NCI-H1105 treated with DMSO at 0.1 percent for 48 hours (cell line): ENCODE measurements at places on chromosomes 16 and 17.

GRCh38 chr16:89341697-89342694, 124.5 kb downstream of the ZNF778 start:
- DNase-seq: no peak

DNA sequence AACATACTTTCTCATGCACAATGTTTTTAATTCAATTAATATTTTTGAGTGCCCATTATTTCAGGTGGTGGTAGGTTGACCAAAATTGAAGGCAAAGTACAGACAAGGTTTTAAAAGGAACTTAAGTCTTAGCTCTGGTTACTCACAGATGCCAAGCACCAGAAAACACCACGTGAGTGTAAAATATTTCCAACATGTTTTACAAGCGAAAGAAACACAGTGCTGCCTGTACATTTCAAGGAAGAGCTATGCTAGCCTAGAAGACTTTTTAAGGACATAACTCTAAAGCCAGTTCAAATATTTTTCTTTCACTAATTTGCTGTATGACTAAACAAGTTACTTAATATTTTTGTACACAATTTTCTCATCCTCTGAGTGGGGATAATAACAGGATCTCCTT, 736.4 kb upstream of the GOT2 start:
- no peak for DNase-seq

DNA sequence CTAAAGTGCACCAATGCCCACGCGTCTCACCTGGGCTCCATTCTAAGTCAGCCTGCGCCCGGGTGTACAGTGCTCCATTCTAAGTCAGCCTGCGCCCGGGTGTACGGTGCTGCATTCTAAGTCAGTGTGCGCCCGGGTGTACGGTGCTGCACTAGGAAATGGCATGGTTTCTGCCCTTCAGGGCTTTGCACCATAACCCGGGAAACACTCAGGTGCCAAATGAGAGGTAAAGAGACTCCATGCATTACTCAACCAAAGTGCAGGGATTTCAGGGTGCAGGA, 29.2 kb upstream of the FASN start:
- no peak for DNase-seq

DNA sequence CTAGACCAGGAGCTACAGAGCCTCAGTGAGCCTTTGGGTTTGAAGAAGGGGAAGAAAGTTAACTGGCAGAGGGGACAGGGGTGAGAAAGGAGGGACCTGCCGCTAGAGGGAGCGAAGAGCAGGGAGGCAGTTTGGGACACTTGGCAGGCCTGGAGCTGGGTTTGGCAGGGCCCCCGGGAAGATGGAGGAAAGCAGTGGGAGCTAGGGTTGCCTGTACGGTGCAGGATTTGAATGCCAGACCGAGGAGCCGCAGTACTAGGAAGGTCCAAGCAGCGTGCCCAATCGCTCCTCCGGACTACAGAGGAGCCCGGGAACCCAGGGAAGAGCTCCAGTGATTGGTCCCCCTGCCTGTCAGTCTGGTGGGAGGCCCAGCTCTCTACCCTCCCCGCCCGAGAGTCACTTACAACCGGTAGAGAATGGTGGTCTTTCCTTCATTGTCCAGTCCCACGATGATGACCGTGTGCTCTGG, 1.3 kb downstream of the ARL5C start:
- DNase-seq: peak; percentile 10

- no peak for DNase-seq
These were observed 8.0 kb upstream of the TEDC2 start for GRCh38 chr16:2451851-2452320.

GRCh38 chr17:53896047-53896446, 73.3 kb downstream of the KIF2B start:
- DNase-seq: no peak

DNA sequence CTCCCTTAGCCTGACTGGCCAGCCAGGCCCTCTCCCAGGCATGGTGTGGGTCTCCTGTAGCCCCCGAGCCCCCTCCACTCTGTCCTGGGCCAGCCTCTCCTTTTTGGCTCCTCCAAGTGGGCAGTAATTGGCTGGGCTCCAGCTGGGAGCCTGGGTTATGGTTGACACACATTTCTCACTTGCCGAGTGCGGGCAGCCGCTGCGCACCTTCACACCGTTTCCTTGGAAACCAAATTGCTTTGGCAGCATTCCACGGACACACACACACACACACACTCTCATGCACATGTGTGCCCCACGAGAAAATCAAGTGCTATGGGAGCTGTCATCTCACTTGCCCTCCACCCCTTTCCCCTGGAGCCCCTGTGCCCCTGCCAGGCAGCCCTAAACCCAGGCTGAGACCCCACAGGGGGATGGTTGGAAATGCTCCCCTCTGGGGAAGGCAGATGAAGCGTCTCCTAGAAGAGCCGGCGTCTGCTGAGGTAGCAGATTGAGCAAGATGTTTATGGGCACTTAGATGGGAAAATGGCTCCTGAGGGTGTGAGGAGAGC, 402.7 kb upstream of the TNRC6C start:
- peak; percentile 90 for DNase-seq

GRCh38 chr16:52629296-52629695, 82.4 kb upstream of the TOX3 start:
- no peak for DNase-seq

DNA sequence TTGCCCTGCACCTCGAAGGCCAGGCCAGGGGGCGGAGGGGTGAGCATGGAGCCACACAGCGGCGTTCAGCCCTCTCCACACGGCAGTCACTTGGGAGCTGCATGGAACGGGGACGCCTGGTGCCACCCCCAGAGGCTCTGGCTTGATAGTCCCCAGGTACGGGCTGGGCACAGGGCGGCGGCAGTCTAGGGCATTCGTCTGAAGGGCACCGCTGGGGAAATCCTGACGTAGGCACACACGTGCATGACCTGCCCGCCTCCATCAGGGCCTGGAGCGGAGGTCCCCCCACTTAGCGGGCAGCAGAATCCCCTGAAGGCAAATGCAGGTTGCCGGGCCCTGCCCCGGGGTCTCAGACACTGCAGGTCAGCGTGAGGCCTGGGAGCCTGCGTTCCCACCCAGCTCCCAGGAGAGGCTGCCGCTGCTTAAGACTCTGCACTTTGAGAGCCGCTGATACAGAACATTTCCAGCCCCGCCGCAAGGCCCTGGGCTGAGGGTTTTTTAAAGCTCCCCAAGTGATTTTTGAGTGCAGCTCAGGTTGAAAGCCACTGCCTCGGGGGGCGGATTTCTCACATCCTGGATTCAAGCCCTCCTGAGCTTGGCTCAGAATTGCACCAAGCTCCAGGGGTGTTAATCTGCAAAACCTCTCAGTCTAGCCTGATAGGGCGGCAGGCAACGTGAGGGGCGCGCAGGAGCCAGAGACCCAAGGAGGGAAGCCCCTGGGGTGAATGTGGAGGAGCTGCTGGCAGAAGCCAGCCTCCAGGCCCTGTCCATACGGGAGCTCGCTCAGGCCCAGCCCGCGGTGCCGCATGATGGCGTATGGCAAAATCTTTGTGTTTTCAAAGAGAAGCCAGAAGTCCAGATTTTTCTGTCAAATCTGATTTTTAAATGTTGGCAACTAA, 182.3 kb upstream of the GSE1 start:
- DNase-seq: no peak

GRCh38 chr16:31710880-31711279, 162.7 kb upstream of the ZNF267 start:
- DNase-seq: no peak

- no peak for DNase-seq
These were observed 119.9 kb upstream of the SMURF2 start for GRCh38 chr17:64781810-64782555.

- no peak for DNase-seq
These were observed 6.4 kb downstream of the SLC16A3 start for GRCh38 chr17:82235056-82235774.

- DNase-seq: no peak
These were observed 44.3 kb downstream of the ADCY9 start for GRCh38 chr16:4071686-4072561.

DNA sequence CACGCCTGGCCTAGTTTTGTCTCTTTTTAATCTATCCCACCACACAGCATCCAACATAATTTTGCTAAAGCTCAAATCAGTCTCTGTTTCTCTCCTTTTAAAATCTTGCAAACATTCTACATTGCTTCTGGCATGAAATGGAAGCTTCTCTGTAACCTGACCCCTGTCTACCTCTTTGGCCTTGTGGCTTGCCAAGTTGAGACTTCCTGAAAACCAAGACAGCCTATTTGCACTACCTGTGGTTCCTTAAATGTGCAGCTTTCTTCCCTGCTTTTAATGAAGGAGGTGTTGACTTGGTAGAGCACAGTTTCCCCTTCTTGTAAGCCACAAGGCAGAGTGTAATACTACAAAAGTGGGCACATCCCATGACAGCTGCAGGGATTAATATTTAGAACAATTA, 6.0 kb upstream of the CCL3 start:
- no peak for DNase-seq

- peak; percentile 10 for DNase-seq
These were observed 823 bp downstream of the NBR1 start for GRCh38 chr17:43171586-43172487.

DNA sequence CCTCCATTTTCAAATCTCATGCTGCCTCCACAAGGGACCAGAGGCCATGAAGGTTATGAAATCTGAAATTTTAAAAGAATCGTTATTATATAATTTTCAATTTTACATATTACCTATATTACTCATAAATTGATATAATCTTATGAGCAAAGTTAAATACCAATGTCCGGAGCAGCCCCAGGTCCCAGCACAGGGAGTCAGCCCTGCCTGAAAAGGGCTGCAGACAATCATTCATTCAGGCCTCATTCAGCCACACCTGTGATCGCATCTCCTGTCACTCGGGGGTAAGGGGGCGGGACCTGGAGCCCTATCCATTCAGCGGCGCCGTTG, 172.5 kb downstream of the AHSP start:
- DNase-seq: peak; percentile 84

DNA sequence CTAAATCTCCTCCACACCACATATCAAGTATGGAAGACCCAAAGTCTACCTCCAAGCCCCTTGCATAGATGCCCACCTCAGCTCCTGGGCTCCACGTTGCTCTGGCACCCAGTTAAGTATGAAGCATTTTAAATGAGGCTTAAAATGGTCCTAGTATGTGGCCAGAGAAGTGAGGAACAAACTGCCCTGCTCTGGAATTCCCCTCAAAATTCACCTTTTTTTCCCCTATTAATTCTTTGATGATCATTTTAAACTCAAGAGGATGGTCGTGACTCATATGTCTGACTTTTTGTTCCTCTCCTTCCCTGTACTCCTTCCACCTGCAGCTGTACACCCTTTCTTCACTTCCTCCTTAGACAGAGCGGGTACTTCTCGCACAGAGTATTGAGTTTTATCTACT, 234.5 kb upstream of the MYOCD start:
- DNase-seq: no peak
